Osteocyte (in vitro differentiated cells): ENCODE measurements at places on chromosomes 5 and 9. TPM values are rescaled to one million over a fixed set of nuclear protein-coding genes. Genes with fewer than 3 reads are reported as not detected.

- no peak overlapping the region for H3K4me3 ChIP-seq
- no peak for DNase-seq
- H3K27ac ChIP-seq, result no peak overlapping the region
Measured at GRCh38 chr9:122118343-122119165, 25.4 kb upstream of the TTLL11 start.

Gene ARHGEF39
- 0.86 and 1.6 TPM in 2 replicates for total RNA-seq

Gene ASS1
- total RNA-seq, result 217 and 219 TPM in 2 replicates

- DNase-seq, result no peak
- no peaks in the 10 kb centered on the region for H3K27me3 ChIP-seq
- no peak overlapping the region for H3K4me3 ChIP-seq
- no peak overlapping the region for H3K27ac ChIP-seq
Measured at GRCh38 chr9:21866302-21866701, 63.9 kb downstream of the MTAP start.

Gene SPATA31C1
- not detected in 2 replicates for total RNA-seq

DNA sequence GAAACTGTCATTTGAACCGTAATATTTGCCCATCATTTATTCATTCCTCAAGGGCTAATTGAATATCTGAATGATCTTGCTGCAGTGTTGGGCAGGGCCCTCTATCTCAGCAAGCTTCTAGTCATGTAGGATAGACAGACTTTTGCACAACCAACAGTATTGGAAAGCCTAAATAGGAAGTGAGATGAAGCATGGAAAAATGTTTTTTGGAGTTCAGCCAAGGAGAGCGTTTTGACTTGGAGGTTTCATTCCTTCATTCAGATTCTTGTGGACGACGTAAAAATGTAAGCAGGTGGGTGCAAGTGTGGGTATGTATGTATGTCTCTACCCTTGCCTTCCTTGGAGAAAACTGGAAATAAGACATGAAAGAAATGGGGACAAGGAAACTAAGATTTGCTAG is 15.5 kb downstream of the DAPK1 start:
- no peak overlapping the region for H3K4me3 ChIP-seq
- peaks cover 66% of the 10 kb centered on the region for H3K36me3 ChIP-seq
- no peaks in the 10 kb centered on the region for H3K27me3 ChIP-seq
- no peak for DNase-seq
- peaks cover 59% of the 10 kb centered on the region for H3K4me1 ChIP-seq

DNA sequence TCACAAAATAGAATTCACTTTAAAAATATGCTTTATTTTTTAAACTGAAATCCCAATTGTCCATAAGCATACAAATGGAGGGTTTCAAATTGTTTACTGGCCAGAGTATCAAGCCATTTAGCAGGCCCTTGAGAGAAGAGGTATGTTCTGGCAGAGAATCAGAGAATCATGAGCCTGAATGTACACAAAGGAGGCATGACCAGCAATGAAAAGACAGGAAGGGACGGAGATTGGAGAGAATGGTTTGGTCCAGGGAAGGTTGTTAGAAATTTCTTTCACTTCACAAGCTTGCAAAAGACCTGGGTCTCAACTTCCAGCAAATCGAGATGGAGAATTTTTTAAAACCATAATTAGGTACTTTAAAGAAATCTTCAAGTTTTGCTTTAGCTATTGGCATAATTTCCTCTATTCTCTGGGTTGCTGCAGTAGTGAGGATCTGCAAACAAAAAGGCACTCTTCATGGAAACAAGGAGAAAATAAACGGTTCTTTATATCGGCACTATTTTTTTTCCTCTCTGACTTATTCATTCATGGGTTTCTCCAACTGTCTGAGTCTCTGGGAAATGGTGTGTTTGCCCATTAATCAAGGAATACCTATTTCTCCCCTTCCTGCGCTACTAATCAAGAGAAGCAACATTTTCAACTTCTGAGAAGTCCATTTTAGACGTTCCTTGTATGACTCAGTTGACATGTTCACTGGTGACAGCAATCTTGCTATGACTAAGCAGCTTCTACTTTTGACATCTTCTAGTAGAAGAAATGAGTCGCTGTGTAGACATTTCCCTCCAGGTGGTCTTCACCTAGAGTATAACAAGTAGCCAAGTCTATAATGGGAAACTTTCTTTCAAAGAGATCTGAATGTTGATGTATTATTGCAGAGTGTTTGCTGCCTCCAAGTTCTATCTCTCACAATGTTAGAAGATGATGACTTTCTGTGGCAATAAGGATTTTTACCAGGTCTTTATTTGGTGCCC is 23.1 kb upstream of the ERCC6L2 start:
- no peaks in the 10 kb centered on the region for H3K27me3 ChIP-seq
- H3K4me3 ChIP-seq, result no peak overlapping the region
- H3K4me1 ChIP-seq, result peaks cover 39% of the 10 kb centered on the region
- no peak overlapping the region for H3K27ac ChIP-seq

GRCh38 chr5:161535762-161536161 is 10.8 kb downstream of the GABRB2 start:
- no peaks in the 10 kb centered on the region for H3K4me1 ChIP-seq
- H3K4me3 ChIP-seq, result no peak overlapping the region
- no peak for DNase-seq
- no peaks in the 10 kb centered on the region for H3K36me3 ChIP-seq
- H3K27ac ChIP-seq, result no peak overlapping the region

DNA sequence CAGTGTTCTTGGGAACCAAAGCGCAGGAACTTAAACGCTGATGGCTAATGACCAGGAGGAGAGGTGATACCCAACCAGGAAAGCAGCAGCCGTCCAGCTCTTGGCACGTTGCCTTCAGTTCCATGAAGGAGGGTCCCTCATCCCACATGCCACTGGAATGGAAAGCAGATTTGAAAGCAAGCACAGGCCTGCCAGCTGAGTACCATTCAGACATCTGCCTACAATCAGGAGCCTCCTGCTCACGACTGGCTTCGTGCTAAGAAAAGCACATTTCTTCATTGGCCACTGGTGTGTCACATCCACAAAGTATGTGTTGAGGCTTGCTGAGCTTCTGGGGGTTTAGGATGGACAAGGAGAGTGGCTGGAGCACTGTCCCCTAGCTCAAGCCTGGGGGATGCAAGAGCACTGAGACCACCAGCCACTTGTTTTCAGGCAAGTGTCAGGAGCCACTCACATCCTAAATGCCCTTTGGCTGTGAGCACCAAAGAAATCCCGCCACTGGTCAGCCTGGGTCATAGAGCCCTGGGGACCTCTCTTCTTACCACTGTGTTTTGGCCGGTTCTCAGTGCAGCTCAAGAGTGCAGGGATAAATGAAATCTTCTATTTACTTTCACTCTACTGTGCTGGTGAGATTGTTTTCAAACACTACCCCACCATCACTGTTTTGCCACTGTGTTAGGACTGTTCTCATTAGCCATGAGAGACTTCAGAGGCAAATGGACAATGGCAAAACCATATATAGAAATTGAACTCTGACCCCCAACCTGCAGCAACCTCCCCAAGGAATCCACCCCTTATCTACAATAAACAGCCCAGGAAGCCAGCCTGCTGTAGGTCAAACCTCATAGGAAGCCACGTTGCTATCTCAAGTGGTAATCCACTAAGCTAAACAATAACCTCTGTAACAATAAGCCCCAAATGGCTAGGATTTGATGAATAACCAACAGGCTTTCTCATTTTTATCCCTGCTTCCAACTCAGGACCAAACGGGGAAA is 58.3 kb downstream of the MTX3 start:
- no peaks in the 10 kb centered on the region for H3K4me1 ChIP-seq
- no peak overlapping the region for H3K4me3 ChIP-seq
- peaks cover 3% of the 10 kb centered on the region for H3K27me3 ChIP-seq
- no peaks in the 10 kb centered on the region for H3K36me3 ChIP-seq
- DNase-seq, result no peak
- no peak overlapping the region for H3K27ac ChIP-seq

Gene CAVIN4
- 1.1 and 1.6 TPM in 2 replicates for total RNA-seq

DNA sequence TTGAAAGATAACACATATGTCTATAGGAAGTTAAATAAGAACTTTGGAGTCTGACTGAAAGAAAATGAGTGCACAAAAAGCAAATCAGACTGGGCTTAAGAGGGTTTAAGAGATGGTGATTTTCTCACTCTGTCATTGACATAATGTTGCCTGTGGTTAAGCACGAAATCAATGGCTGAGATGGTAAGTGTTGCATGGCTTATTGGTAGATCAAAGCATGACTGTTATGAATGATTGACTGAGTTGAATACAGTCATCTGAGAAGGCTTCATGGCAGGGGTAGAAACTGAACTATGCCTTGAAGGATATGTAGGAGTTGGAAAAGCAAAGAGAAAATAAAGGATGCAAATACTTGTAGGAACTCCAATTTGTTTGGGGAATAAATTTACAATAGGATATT is 136.6 kb downstream of the PLPPR1 start:
- no peak overlapping the region for H3K4me3 ChIP-seq
- no peaks in the 10 kb centered on the region for H3K4me1 ChIP-seq
- no peaks in the 10 kb centered on the region for H3K27me3 ChIP-seq
- no peak for DNase-seq
- no peaks in the 10 kb centered on the region for H3K36me3 ChIP-seq

DNA sequence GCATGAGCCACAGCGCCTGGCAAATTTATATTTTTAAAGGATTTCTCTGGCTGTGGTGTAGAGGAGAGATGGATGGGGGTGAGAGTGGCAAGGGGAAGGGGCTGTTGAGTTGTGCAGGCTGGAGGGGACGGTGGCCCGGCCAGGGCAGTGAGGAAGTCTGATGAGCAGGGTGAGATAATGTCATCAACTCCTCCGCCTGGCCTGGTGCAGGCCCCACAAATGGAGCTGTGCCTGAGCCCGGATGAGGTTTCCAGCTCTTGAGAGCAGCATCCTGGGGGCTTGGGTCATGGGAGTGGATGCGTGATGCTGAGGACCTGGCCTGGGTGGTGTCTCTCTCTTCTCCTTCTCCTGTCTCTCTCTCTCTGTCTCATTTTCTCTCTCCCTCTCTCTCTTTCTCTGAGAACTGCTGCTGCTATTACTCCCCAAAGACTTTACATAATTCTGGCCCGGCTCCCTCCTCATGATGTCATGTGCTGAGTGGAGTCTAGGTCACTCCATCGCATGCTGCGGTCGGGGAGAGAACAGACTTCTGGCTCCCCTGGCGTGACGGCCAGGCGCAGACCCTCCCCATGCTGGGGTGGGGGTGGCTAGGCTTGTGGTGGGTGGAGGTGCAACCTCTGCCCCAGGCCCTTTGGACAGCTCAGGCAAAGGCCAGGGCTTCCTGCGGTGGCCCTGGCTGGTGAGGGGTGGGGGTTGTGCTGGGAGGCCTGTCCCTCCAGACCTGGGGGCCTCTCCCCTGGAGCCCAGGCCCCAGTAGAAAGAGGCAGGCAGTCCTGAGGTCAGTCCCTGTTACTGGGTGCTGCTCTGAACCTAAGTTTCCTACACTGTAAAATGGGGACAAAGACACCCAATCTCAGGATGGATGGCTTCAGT is 26.4 kb downstream of the FGF18 start:
- H3K27me3 ChIP-seq, result no peaks in the 10 kb centered on the region
- no peak overlapping the region for H3K27ac ChIP-seq
- no peaks in the 10 kb centered on the region for H3K36me3 ChIP-seq
- H3K4me3 ChIP-seq, result no peak overlapping the region
- H3K4me1 ChIP-seq, result peaks cover 39% of the 10 kb centered on the region

- H3K4me1 ChIP-seq, result no peaks in the 10 kb centered on the region
- no peaks in the 10 kb centered on the region for H3K36me3 ChIP-seq
- H3K4me3 ChIP-seq, result no peak overlapping the region
- H3K27me3 ChIP-seq, result peaks cover 50% of the 10 kb centered on the region
- DNase-seq, result no peak
Measured at GRCh38 chr5:116038817-116039216, 6.5 kb downstream of the ARL14EPL start.

Gene PITX1
- 0.13 TPM in 1 of 2 replicates, not detected in the other for total RNA-seq

GRCh38 chr9:113892861-113893491 is 16.9 kb downstream of the ZNF618 start:
- H3K36me3 ChIP-seq, result peaks cover 26% of the 10 kb centered on the region
- H3K27ac ChIP-seq, result no peak overlapping the region
- no peaks in the 10 kb centered on the region for H3K27me3 ChIP-seq
- peaks cover 20% of the 10 kb centered on the region for H3K4me1 ChIP-seq
- DNase-seq, result no peak
- H3K4me3 ChIP-seq, result no peak overlapping the region

- no peak overlapping the region for H3K4me3 ChIP-seq
- H3K27me3 ChIP-seq, result no peaks in the 10 kb centered on the region
- no peaks in the 10 kb centered on the region for H3K36me3 ChIP-seq
- H3K4me1 ChIP-seq, result no peaks in the 10 kb centered on the region
- no peak overlapping the region for H3K27ac ChIP-seq
- DNase-seq, result peak; percentile 70
Measured at GRCh38 chr9:61670616-61671015, 480.8 kb downstream of the SPATA31A7 start.

Gene CEP72
- 5.4 and 7.6 TPM in 2 replicates for total RNA-seq

- DNase-seq, result no peak
- H3K27ac ChIP-seq, result no peak overlapping the region
- no peak overlapping the region for H3K4me3 ChIP-seq
- no peaks in the 10 kb centered on the region for H3K27me3 ChIP-seq
Measured at GRCh38 chr5:125506124-125506523, 759.7 kb upstream of the ZNF608 start.

- no peak overlapping the region for H3K27ac ChIP-seq
- H3K27me3 ChIP-seq, result no peaks in the 10 kb centered on the region
- H3K4me1 ChIP-seq, result peaks cover 18% of the 10 kb centered on the region
- peaks cover 9% of the 10 kb centered on the region for H3K36me3 ChIP-seq
- no peak for DNase-seq
- no peak overlapping the region for H3K4me3 ChIP-seq
Measured at GRCh38 chr9:115022760-115023434, 92.5 kb upstream of the TNFSF8 start.

- DNase-seq, result no peak
- H3K27ac ChIP-seq, result no peak overlapping the region
- H3K27me3 ChIP-seq, result no peaks in the 10 kb centered on the region
- peaks cover 48% of the 10 kb centered on the region for H3K36me3 ChIP-seq
- peaks cover 8% of the 10 kb centered on the region for H3K4me1 ChIP-seq
- no peak overlapping the region for H3K4me3 ChIP-seq
Measured at GRCh38 chr5:16757989-16758501, 141.2 kb upstream of the RETREG1 start.

- no peak overlapping the region for H3K4me3 ChIP-seq
- H3K27me3 ChIP-seq, result no peaks in the 10 kb centered on the region
- DNase-seq, result no peak
- peak overlapping the region; percentile 8 for H3K27ac ChIP-seq
- peaks cover 51% of the 10 kb centered on the region for H3K4me1 ChIP-seq
Measured at GRCh38 chr5:81855591-81855990, 104.7 kb upstream of the SSBP2 start.

DNA sequence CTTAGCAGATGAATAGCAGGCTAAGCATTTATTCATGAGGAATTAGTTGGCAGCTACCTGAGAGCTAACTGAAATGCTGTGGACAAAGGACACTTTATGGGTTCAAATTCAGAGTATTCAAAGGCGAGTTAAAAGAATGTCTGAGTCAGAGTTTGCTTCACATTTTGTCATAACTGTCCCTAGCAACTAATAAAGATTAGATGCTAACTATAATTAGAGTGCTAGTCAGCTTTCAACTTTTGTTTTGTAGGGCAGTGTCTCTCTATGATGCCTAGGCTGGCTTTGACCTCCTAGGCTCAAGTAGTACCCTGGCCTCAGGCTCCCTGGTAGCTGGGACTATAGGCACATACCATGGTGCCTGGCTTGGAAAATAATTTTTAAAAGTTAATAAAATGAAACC is 4.6 kb downstream of the SMC5 start:
- peaks cover 43% of the 10 kb centered on the region for H3K36me3 ChIP-seq
- no peak for DNase-seq
- no peak overlapping the region for H3K4me3 ChIP-seq
- no peaks in the 10 kb centered on the region for H3K27me3 ChIP-seq
- H3K27ac ChIP-seq, result no peak overlapping the region

- peaks cover 13% of the 10 kb centered on the region for H3K27me3 ChIP-seq
- DNase-seq, result no peak
- H3K4me1 ChIP-seq, result no peaks in the 10 kb centered on the region
- H3K4me3 ChIP-seq, result no peak overlapping the region
- H3K27ac ChIP-seq, result no peak overlapping the region
- no peaks in the 10 kb centered on the region for H3K36me3 ChIP-seq
Measured at GRCh38 chr5:66255714-66256113, 111.6 kb downstream of the SREK1 start.

Gene ALDH1A1
- total RNA-seq, result not detected in 2 replicates

Gene KCNIP1
- 12.6 and 13.3 TPM in 2 replicates for total RNA-seq
